Brain (organoid and tissue), 16 donors: ENCODE measurements at places on chromosomes 4 and X. TPM values are rescaled to one million over a fixed set of nuclear protein-coding genes. Genes with fewer than 3 reads are reported as not detected.
A peak's percentile ranks its signal among the peaks of the same experiment; 100 is the strongest.

DNA sequence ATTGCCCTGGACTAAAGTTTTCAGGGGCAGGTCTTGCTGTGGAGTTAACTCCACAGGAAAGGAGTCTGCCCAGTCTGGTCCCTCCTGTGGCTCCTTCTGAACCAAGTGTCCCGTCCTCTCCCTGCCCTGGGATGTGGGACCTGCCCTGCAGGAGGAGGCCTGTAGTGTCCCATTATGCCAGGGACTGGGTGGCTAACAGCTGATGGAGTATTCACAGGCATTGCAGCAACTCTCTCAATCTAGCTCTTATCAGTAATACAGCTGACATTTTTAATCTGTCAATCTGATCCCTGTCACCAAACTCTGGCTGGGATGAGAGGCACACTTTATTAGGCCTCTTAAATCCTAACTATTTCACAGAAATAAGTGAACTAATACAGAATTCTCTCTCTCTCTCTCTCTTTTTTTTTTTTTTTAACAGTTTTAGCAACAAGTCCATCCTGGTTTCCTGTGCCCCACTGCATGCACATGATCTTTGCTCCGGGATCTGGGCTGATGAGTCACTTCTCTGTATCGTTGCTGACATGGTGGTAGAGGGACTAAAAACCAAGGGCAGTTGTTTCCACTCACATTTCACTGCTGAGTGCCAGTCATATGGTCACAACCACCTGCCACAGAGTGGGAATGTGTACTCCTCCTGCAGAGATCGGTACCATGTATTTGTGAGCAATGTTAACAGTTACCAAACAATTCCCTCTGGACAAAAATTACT is 39.1 kb downstream of the HAND2 start:
- DNase-seq: no peak

DNA sequence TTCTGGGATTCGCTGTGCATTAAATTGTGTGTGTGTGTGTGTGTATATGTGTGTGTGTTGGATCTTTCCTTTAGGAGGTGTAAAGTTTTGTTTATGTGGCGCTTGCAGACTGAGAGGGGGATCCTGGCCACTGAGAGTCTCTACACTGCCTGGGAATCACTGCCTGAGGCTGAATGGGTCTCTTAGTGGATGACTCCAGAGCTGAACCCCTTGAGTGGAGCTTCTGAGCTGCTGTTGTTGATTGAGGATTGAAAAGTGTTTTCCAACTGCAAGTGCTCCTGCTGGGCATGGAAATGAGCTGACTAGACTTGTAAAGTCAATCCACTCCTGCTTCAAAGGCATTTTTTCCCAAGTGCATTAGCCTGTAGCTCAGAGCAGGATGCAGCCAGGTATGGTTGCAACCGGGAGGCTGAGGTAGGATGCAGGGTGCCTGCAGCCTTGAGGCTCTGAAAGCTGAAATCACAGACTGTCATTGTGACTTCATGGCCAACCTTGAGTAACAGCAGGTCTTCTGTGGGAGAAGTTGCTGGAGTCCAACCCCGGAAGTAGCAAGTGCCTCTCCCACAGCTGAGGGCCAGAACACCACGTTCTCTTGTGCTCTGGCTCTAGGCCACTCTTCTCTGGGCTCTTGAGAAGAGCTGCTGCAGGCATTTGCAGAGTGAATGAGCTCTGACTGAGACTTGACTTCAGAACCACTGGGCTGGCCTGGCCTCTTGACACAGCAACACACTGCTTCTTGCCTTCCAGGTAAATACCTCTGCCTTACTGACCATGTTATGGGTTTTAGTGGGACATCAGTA is at the start of gene TBX22:
TSS of gene TBX22 (plus strand) at position 613 of the 800 bp plus-strand sequence. CDS start 7,517 bp downstream, outside the sequence.
- no peak for DNase-seq

- peak; percentile 27 for DNase-seq
These were observed 654 bp upstream of the DDIT4L start for GRCh38 chr4:100190643-100191600.

DNA sequence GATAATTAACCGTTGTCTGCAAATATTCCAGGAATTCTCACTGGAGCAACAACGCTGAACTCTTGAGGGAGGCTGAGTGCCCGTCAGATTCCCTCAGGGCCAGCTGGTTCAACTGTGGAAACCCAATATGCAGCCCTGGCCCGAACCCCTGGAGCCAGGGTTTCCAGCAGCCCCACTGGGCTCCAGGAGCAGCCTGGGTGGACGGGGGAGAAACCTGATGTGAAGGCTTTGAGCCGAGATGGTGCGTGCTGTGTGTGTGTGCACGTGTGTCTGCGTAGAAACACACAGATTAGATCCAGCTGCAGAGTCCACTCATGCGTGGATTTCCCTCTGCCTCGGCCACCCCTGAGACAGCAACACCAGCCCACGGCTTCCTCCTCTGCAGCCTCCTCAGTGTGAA is 19.4 kb upstream of the SLC25A6 start:
- no peak for DNase-seq

- no peak for DNase-seq
These were observed 340.3 kb downstream of the ZNF674 start for GRCh38 chrX:46204721-46205422.

DNA sequence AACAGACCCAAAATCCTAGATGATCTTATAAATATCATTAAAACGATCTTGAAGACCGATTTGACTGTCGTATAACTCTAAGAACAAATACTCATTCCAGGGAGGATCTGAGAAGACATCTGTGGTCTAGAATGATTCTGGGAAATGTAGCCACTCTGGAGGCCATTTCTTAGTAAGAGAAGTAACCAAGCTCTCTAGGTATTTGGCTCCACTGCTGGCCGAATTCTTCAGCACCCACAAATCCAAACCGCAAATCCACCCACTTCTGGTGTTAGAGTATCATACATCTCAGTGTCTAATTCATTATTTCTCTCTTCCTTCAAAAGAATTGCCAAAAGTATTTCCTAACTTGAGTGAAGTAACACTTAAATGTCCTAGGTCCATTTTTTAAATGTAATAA is 23.9 kb downstream of the KLHL5 start:
- DNase-seq: no peak

The GLRA3 gene
- 0.22 TPM for polyA plus RNA-seq
